Stimulated activated CD8-positive, alpha-beta memory T cell treated with anti-CD3 and anti-CD28 coated beads, Interleukin-7, amount 100 ng/mL, for 1 hour (primary cell): ENCODE measurements at places on chromosomes 7 and 10.

DNA sequence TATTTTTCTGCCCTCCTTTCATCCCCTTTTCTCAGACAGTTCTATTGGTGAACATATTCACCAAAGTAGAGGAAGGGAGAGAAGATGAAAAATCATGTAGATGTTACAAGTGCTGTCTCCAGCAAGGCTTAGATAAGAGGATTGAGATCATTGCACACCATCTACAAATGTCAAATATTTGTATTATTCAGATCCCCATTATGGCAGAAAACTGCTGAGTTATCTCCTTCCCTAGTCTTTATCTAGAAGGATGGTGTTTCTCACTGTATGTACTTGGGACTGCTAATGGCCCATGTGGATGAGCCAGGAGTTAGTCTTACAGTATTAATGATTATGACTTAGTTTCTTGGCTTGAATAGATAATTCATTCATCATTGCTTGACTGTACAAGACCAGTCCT is 147.2 kb upstream of the EEPD1 start:
- DNase-seq: no peak

- DNase-seq: no peak
Measured at GRCh38 chr10:123355748-123356481, 201.7 kb downstream of the BUB3 start.

GRCh38 chr7:79182283-79182682 is 271.2 kb downstream of the MAGI2 start:
- DNase-seq: no peak

- no peak for DNase-seq
Measured at GRCh38 chr7:129108581-129108980, 35.9 kb upstream of the TSPAN33 start.

- no peak for DNase-seq
Measured at GRCh38 chr7:105654095-105654686, 72.9 kb upstream of the EFCAB10 start.

DNA sequence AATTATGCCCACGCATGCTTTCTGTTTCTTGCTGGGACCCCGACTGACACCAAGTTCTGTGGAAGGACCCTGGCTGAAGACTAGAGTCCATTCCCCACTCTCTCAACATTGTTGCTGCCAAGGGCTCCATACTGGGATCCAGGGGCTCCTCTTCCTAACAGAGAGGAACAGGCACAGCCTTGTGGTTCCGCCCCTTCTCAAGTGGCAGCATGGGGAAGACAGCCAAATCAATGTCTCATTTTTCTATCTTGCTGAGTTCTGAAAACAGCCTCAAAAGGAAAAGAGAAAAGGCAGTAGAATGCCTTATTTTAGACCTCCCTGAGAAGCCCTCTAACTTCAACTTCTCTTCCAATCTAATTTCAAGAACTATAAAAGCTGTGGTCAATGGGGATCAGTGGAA is 23.7 kb upstream of the LAMB1 start:
- DNase-seq: no peak

DNA sequence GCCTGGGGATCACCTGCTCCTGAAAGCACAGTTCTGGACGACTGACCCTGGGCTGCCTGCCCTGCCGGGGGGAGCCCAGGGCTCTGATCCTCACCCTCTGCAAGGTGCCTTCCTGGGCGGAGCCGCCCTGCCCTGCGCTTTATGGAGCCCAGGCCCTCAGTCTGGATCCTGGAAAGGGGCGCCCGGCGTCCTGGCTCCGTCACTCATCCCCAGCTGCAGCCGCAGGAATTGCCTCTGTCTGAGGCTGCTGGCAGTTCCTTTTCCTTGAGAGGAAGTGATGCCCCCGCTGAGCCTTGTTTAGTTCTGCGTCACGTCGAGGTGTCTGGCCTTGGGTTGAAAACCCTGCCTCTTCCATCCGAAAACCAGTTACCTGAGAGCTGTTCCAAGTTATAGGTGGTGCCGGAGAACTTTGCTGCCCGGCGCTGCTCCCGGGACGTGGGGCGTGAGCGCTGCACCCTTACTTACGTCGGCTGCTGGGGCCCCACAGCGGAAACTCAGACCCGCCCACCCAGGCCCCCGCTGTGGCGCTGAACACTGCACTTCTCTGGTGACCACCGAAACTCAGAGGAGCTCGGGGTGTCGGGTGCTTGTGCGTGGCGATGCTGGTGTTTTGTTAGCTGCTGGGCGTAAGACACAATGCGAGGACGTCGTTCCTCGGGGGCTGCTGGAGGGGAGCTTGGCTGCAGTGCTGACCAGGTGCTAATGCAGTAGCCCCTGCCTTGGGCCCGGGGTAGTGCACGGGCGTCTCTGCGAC is 5.4 kb downstream of the MAFK start:
- DNase-seq: no peak

DNA sequence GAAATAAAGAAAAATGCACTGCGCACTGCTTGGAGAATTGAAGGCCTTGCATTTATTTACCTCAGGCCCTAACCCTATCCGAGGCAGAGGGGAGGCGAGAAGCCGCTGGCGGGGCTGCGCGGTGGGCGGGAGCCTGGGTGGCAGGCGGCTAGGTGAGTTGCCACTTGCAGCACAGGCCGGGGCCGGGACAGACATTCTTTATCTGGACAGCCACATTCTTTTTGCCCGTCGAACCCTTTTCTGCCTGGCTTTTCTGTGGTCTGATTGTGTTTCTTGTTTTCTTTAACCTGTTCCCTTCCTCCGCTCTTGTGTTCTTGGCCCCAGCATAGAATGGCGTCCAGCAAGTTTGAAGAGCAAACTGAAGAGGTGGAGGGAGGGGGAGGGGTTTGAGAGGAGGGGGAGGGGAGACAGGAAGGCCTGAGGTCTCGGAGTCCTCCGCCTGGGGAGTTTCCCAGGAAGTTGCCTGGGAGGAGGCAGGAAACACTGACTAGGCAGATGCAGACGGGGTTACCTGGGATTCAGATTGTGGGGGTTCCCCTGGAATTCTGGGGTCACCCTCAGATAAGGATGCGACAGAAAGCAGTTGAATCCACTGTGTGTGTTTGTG is 5.1 kb downstream of the SHH start:
- no peak for DNase-seq

GRCh38 chr10:17616403-17617030 is 657 bp downstream of the HACD1 start:
- DNase-seq: no peak

DNA sequence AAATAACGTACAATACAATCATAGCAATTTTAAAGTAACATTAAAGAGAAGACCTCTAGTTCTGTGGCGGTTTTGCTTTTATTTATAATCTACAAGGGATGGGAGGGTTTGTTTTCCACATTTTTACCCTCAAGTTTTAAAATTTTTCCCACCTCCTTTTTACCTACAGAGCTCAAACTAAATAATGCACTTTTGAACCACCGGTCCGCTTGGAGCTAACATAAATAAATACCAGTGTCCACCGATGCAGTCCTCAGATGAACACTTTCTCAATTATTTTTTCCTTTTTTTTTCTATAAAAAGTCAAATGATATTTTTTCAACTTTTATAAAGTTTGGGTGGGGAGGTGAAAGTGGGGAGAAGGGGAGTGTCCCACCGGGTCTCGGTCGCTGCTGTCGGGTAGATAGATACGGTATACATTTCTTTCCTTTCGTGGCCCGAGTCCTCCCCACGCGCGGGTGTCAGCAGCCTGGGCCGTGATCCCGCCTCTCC is 3.3 kb downstream of the ZNF503 start:
- no peak for DNase-seq
